NCI-H460 (cell line): ENCODE measurements at places on chromosomes 3 and 15. TPM values are rescaled to one million over a fixed set of nuclear protein-coding genes. Genes with fewer than 3 reads are reported as not detected.

The ZPLD1 gene
- total RNA-seq = not detected in 2 replicates

The DPPA2 gene
- not detected in 2 replicates for total RNA-seq

The LRRC57 gene
- 19.8 TPM in 2 replicates for total RNA-seq

The TNFSF10 gene
- total RNA-seq = 0.12 and 1.5 TPM in 2 replicates

The KLHL40 gene
- not detected in 2 replicates for total RNA-seq
